AML-193 (cell line): ENCODE measurements at places on chromosomes 7 and 10.

DNA sequence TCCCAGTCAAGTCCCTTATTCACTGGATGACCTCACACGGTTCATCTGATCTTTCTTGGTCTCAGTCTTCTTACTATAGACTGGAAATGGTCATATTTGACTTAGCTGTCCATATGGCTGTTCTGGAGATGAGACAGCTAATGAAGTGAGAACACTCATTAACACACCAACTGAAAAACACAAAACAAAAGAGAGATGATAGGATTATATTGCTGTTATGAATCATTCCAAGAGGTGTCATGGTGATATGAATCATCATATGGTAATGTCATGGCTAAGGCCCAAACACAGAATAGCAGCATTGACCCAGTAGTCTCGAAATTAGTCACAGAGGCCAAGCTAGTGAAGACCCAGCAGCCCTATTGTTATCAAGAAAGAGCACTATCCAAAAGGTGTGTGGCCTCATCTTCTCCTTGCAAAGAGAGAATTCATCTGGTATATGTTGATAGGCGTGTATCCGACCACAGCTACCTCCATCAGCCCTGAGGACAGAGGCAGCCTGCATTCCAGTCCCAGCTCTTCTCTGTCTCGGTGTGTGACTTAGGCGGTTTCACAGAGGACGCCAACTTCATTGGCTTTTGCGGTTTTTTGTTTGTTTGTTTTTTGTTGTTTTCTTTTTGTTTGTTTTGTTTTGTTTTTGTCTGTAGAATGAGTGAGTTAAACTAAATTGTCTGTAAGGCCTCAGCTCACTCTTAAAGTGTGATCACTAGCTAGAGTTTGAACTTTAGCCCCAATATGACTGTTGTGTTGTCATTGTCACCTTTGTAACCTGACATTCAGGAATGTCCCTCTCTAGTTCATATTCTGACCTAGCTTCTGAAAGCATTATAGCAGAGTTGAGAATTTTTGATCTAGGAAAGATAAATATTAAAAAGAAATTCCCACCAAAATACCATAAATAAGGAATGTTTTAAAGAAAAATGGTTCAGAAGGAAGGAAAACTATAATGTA is 97.4 kb upstream of the PDCD4 start:
- no peak for DNase-seq

- no peak for DNase-seq
These were observed 147.4 kb upstream of the TBX20 start for GRCh38 chr7:35401217-35401879.

GRCh38 chr7:121520911-121521310 is 124.8 kb upstream of the FAM3C start:
- DNase-seq = no peak

GRCh38 chr7:98869027-98869596 is 702 bp downstream of the TMEM130 start:
- DNase-seq = no peak

DNA sequence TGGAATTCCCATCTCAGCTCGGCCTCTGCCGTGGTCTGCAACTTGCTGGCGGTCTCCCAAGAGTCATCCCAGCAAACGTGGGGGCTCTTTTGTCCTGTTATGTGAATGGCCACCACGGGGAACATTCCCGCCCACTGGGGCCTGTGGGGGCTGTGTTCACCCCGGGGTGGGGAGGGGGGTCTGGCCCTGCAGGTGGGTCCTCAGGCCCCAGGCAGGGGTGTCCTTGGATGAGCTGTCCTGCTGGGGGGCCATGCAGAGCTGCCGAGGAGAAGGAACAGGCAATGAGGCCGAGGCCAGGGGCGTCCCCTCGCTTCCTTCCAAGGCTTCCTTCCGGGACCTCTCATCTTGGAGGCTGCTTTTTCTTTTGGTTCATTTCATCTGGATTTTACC is 24.4 kb upstream of the PITRM1 start:
- DNase-seq = no peak

- DNase-seq = no peak
These were observed 49.2 kb upstream of the NANOS1 start for GRCh38 chr10:118980135-118980865.

DNA sequence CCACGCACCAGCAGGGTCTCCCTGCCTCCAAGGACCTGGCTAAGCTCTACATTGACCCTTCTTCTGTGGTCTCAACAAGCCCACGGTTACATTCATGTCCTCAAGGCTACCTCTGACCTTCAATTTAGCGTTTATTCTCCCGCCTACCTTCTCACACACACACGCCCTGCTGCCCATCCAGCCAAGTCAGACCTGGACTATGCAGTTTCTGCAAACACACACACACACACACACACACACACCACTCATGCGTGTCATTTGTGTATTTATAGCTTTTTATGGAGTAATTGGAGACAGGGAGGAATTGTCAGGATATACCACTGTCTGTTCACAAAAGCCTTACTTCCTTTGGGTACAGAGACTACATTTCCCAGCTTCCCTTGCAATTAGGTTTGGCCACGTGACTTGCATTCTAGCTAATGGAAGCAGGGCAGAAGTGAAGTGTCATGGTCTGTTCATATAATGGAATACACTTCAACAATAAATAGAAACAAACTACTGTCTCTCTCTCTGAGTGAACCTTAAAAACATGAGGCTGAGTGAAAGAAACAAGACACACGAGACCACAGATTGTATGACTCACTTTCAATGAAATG is 53.8 kb upstream of the CPXM2 start:
- no peak for DNase-seq

GRCh38 chr10:61855771-61856170 is 45.7 kb upstream of the ARID5B start:
- DNase-seq = no peak

GRCh38 chr10:35889226-35889625 is 247.1 kb upstream of the FZD8 start:
- no peak for DNase-seq

- no peak for DNase-seq
These were observed 172.1 kb downstream of the SLC16A9 start for GRCh38 chr10:59537501-59537900.

- peak; percentile 12 for DNase-seq
These were observed 13.4 kb downstream of the BRI3 start for GRCh38 chr7:98294798-98295382.

DNA sequence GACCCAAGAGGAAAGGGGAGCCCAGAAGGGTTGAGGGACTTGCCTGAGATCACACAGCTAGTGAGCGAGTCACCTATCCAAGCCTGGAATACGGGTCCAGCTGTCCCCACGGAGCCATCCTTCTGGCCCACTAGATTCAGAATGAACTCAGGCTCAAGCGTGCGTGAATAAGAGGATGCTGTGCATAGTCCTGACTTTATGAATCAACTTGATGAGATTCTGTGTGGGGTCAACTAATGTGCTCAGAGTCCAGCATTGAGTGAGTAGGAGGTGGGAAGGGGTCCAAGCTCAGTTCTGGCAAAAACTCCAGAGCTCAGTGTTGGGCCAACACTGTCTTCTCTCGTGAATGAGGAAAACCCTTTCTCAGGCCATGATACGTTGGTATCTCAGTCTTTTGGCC is 41.4 kb downstream of the CAMK1D start:
- no peak for DNase-seq

DNA sequence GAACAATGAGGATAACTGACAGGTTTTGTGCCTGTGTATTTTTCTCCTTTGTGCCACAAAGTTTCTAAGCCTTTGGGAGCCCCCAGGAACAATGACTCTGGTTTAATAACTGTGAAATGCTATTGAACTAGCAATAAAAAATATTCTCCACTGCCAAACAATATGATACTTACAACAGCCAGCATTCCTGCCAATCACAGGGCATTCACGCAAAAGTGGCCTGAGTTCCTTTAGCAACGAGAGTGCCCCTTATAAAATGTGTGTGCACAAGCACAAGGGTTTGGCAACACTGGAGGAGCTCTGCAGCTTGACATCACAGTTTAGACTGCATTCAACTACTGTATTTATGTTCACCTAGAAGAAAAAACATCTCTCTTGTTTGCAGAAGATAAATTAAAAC is 412.9 kb upstream of the NFE2L3 start:
- no peak for DNase-seq

DNA sequence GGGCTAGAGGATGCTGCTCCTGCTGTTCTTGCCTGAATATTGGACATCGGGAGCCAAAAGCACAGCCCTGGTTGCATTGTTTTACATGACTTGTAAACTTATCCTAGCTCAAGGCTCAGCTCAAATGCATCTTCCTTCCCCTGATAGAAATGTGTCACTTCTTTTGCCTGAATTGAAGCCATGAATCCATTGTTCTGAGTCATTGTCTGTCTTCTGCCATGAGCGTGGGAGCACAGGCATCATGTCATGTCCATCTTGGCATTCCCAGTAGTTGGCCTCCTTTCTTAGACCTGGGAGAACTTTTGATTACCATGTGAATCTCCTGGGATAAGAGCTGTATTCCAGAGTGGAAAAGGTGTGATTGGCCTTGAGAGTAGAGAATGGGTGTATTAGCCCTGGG is 54.1 kb upstream of the OPN4 start:
- DNase-seq = no peak

DNA sequence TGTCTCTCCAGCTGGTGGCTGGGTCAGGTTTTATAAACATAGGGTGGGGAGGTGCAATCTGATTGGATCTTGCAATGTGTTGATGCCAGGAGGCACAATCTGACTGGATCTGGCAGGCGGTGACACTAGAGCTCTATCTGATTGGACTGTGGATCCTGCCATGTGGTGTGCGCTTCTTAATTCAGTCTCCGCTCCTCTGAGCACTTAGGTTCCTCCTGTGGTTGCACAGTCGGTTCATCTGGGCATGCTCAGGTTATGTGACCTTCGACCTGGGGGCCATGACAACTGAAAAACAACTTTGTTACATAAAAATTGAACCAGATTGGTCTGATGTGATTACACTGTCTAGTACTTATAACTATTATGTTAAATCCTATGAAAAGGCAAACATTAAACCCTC is 127.1 kb upstream of the SVIL start:
- no peak for DNase-seq

DNA sequence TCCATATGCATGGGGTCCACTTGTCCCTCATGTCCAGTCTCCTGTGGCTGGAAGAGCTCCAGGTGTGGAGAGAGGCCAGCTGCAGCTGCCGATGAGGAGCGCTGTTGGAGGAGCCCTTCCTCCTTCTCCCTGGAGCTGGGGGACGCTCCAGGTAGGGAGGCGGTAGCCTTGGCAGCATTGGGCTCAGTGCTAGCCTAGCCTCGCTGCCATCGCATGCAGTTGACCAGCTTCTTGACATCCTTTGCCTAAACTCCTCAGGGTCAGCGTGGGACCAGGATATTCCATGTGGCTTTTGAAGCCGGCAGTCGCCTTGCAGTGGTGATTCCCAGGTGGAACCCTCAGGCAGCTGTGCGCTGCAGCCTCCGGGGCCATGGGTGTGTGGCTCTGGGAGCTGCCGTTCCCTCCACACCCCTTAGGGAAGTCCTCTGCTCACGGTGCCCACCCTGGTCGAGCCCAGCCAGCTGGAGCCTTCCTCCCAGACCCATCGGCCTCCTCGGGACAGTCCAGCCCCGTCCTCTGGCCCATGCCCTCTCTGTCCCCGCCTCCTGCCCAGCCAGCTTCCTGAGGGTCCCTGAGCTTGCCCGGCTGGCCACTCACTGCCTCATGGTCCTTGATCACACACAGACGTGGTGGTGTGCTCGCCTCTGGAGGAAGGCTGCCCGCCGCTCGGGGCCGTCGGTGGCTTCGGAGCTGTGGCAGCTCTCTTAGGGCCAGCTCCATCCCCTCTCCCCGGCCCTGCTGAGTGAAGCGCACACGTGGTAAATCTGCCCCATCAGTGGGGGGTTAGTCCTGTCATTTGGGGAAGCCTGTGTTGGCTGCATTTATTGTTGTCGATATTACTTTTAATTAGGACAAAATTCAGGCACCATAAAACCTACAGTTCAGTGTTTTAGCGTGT is 21.2 kb downstream of the INPP5A start:
- DNase-seq = no peak

DNA sequence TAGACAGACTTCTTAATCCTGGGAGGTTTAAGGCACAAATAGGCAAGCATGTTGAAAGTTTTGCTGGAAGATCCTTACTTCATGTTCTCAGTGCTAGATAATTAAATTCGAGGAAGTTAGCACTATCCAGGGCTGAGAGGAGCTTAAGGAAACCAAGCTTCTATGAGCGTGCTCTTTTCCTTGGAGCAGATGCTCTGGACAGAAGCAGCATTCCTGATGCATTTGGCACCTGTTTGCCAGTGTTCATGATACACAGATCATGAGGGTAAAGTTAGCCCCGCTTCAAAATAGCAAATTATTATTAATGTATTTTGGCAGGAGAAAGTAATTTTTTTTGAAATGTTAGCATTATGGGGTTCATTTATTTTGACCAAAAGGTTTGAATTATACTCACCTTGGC is 9.4 kb downstream of the HDAC9 start:
- no peak for DNase-seq

DNA sequence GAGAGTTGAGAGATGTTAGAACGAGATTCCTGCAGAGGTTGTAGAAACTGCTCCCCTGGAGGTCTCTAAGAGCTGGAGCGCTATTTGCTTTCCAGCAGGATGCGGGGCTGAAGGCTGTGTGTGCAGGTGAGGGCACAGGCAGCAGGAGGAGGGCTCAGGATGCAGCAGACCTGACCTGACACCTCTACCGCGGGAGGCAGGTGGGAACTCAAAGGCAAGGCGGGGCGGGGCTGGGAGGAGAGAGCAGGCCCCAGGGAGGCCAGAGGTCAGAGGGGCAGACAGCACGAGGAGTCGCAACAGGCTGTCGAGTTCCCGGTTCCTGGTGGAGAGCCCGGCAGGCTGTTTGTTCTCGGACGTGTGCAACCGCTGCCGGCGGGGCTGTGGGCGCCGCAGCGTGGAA is 7.9 kb upstream of the CRTAC1 start:
- DNase-seq = no peak

- DNase-seq = no peak
These were observed 209.6 kb upstream of the VWC2 start for GRCh38 chr7:49563693-49564378.

GRCh38 chr7:26001662-26002244 is 150.2 kb upstream of the NFE2L3 start:
- no peak for DNase-seq

DNA sequence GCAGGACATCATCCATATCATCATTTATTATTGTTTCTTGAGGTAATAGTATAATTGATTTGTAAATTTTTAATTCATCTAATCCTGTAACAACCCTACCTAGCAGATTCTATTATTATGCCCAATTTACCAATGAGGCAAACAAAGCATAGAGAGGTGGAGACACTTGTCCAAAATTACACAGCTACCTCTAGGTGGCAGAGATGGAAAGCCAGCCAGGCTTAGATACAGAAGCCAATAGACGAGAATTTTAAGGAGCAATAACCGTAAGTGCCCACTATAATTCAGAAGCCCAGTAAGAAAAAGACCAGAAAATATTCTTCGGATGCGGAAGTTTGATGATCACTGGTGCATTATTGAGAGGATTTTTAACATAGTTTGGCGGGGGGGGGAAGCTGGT is 54.0 kb downstream of the ANK3 start:
- no peak for DNase-seq

GRCh38 chr10:62527019-62527827 is 153.1 kb downstream of the ZNF365 start:
- no peak for DNase-seq

- no peak for DNase-seq
These were observed 515.3 kb downstream of the AUTS2 start for GRCh38 chr7:70113536-70113935.

- no peak for DNase-seq
These were observed 75.1 kb downstream of the DGKI start for GRCh38 chr7:137771679-137772078.
